Stimulated activated CD4-positive, alpha-beta T cell treated with anti-CD3 and anti-CD28 coated beads, Interleukin-1b, Interleukin-23, amount 100 ng/mL, for 24 hours (primary cell): ENCODE measurements at places on chromosomes 16 and 17.
A peak's percentile ranks its signal among the peaks of the same experiment; 100 is the strongest.

DNA sequence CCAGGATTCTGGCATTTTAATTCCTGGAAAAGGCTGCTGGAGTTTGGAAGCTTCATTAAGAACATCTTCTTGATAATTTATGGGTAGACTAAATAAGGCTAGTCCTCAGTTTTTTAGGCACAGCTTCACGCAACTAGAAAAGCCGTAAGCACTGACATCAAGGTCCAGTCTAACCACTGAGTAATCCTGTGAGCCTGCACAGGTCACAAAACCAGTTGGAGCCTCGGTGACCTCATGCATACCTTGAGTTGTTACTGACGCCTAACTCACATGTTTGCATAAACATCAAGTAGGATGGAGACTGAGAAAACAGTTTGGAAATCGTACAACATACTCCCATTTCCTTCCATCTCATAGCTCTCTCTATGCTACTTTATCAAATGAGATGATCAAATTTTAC is 63.8 kb upstream of the RCVRN start:
- no peak for DNase-seq

DNA sequence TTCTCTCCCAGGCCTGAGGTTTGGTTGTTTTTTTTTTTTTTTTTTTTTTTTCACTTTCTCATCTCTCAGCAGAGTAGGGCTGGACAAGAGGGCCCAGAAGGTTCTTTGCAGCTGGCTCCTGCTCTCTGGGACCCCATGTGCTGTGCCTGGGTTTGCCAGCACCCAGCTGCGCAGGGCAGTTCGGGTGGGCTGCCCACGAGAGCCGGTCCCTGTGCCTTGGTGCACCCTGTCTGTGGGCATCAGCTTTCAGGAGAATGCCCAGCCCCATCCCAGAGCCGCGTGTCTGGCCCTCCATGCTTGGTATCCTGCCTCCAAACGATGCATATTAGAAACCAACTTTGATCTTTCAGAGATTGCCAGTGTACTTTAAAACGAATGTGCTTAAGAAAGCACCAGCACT is 15.0 kb upstream of the GSE1 start:
- no peak for DNase-seq

DNA sequence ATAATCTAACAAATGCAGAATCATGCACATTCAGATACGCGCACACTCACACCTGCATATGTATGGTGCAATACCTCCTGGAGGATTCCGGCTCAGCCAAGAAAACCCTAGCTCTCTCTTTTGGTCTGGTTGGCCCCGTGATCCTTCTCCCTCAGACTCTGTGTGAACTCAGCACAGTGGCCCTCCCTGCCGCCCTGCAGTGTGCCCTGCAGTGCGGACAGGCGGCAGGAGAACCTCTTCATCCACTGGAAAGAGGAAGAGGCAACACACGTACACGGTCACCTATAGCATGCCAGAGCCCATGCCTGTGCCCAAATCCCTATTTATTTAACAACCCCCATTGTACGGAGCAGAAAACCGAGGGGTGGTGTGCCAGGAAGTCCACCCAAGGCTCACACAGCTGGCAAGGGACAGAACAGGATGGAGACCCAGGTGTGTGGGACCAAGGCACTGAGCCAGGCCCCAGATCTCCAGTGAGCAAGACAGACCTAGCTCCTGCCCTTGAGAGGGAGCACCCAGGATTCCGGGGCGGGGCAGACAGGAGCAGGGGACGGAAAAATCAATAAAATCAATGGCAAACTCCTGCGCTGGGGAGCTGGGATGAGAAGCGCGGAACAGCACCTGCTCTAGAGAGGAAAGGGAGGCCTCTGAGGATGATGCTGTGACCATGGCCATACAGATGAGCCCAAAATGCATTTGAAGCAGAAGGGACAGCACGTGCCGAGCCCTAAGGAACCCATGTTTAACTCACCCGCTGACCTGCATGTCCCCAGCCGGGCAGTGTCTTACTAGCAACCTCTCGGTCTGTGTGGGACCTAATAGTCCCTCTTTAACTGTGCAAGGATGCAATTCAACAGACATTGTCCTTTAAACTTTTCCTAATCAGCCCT is 54.7 kb upstream of the CIBAR2 start:
- no peak for DNase-seq

- DNase-seq = no peak
These were observed 14.4 kb downstream of the LRRC37B start for GRCh38 chr17:32021615-32021955.

DNA sequence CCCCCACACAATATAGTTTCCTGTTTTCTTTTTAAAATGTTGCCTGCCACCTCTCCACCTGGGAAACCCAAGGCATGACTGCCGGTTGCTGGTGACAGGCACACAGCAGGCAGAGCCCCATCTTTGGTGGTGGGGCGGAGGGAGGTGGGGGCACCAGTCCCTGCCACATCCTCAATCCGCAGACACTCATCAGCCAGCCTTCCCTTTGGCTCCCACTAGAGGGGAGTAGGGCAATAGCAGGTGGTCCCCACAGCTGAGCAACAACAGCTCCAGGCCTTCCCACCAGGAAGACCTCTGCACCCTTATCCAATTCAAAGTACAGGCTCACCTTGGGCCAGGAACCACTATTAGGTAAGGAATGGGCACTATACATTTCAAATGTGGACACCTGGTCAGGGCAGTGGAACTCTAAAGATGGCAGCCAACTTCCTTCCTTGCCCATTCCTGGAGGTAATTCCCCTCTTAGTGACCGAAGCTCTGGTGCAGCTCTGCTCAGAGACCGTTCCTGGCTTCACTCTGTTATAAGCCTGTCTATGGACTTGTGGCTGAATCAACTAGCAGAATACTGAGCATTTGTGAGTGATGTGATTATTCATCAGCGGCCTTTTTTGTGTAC is 13.9 kb downstream of the RECQL5 start:
- no peak for DNase-seq

DNA sequence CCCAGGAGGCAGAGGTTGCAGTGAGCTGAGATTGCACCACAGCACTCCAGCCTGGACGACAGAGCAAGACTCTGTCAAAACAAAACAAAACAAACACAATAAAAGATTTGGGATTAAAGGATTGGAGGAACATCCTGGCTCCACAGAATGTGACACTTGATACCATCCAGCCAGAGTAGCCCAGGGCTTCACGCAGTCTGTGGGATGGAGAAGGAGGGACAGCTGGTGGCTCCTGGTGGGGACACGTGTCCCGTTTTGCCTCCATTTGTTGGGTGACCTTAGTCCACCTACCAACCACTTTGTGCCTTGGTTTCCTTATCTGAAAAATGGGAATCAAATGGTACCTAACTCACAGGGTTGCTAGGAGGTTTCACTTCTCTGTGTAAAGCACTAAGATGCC is 12.4 kb upstream of the CYB561 start:
- DNase-seq = no peak

DNA sequence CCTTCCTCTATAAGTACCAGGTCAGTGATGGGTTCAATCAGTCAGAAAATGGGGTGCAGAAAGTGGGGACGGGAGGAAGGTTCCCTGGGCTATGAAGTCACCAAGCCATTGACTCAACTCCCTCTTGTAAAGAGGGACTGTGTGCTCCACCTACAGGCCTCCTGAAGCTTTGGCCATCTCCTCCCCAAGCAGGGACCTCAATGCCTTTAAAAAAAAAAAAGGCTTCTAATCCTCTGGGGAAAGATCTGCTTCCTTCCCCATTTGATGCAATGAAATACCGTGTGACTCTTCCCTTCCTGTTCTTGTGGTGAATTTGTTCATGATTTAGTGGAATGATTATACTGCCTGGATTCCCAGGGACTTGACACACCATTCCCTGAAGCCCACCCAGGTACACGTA is 30.8 kb downstream of the VWA3A start:
- no peak for DNase-seq

DNA sequence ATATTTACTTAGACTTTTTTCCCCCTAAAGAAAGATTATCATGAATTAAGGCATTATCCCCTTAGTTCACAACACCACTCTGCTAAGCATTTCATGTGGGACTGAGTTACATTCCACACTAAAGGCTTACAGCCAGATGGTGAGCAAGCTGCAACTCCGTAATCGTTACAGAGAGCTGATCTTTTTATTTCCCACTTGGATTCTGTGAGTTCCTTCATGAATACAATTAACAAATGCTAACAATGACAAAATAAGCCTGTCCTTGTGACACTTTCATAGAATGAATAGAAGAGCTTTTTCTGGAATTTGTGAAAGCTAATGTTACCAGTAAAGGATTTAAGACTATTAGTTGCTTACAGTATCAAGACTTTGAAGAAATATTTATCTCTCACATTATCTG is 8.7 kb downstream of the OGFOD1 start:
- DNase-seq = no peak

DNA sequence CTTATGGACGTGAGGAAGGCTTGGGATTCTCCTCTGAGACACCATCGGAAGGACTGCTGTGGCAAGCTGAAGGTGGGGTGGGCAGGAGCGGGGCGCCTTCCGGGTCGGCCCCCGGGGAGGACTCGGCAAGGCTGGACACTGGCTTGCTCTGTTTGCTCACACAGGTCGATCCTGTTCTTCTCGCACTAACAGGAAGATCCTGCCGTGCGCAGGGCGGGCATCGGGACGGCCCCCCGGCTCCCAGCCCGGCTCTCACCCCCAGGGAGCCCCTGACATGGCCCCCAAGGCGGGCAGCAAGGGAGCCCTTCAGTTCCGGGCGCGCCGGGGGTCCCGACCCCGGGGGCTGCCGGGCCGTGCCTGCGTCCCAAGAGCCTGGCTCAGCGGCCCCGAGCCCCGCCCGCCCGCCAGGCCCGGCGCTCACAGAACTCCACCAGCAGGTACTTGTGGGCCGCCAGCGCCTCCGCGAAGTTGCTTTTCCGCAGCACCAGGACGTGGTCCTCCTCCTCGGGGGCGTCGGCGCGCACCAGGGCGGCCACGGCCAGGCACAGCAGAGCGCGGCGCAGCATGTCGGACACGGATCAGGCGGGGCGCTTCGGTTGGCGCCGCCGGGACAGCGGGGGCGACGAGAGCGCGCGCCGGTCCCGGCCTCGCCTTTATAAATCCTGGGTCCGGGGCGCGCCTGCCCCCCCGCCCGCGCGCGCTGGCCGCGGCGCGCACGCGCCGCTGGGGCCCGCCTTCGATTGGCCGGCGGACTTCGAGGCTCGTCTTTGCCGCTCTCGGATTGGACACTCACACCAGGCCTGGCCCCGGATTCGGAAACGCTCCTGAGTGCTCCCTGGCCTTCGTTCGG is at the start of gene P4HB:
Gene P4HB, minus strand, starts transcription at position 630 of the 850 bp plus-strand sequence. Its CDS starts 64 bp downstream, at position 566.
- peak; percentile 82 for DNase-seq

- DNase-seq = no peak
These were observed 91.2 kb upstream of the TNRC6C start for GRCh38 chr17:77867308-77867781.

DNA sequence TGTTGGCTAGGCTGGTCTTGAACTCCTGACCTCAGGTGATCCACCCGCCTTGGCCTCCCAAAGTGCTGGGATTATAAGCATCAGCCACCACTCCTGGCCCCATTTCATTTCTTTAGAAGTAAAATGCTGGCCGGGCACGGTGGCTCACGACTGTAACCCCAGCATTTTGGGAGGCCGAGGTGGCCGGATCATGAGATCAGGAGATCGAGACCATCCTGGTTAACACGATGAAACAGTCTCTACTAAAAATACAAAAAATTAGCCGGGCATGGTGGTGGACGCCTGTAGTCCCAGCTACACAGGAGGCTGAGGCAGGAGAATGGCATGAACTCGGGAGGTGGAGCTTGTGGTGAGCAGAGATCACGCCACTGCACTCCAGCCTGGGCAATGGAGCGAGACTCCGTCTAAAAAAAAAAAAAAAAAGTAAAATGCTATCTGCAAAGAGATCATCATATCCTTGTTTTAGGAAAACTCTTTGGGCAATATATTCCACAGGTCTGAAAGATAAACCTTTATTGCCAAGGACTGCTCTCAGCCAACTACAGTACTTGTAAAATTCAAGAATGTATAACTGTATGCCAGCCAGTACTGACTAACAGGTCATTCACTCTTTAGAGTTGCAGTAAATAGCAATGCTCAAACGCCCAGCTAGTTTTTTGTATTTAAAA is 3.8 kb downstream of the GJC1 start:
- no peak for DNase-seq

DNA sequence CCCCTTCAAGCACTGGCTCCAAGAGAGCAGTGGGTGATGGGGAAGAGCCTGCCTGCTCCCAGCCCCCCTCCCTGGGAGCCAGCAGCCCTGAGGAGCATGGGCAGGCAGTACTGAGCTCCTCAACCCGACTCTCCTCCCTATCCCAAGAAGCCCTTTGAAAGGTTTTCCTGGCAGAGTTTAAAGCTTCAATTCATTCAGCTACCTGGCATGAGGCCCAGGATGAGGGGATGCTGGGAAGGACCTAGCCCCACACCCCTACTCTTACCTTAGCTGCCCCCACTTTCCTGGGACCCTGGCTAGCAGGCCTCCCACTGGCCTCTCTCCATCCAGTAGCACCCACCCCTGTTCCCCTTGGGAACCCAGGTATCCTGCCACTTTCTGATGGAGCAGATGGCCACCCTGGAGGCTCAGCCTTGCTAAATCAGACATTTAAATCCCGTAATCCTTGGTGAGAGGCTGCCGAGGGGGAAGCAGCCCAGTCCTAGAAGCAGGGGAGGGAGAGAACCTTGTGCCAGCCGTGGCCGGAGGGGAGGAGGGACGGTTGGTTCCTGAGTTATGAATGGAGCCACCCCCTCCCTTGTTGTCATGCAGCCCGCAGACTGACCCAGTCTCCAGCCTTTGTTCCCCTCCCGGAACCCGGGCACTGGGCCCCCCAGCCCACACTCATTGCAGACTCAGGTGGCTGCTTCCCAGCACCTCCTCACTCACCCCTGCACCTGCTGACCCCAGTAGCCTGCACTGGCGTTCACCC is 17.1 kb downstream of the ATP1B2 start:
- no peak for DNase-seq

GRCh38 chr16:84294531-84295142 is at the start of gene WFDC1:
Gene WFDC1 (plus strand): TSS chr16:84294878. CDS start chr16:84294972, 94 bp downstream.
- no peak for DNase-seq

DNA sequence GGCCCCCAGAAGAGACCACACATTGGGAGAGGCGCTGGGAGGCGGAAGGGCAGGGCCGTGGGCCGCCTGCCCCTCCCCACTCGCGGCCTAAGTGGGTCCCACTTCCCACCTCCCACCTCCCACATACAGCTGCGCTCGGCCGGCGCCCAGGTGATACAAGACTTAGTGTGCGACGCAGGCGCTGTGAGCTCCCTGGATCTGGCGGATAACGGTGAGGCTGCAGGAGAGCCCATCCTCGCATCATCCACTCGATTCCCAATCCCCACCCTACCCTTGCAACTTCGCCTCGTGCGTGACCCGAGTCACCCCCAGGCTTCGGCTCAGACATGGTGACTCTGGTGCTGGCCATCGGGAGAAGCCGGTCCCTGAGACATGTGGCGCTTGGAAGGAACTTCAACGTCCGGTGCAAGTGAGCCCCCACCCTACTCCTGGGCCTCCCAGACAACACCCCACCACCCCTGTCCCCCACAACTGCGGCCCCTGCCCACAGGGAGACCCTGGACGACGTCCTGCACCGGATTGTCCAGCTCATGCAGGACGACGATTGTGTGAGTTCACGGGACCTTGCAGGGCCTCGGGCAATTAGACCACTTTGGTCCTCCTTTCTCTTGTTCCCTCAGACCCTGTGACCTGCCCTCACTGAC is 3.9 kb downstream of the CARMIL2 start:
- no peak for DNase-seq

GRCh38 chr17:41657176-41657754 is 31.4 kb upstream of the EIF1 start:
- no peak for DNase-seq

GRCh38 chr16:27927266-27927901 is 136.1 kb downstream of the GSG1L start:
- DNase-seq = no peak
